Stimulated activated CD8-positive, alpha-beta memory T cell treated with anti-CD3 and anti-CD28 coated beads, Interleukin-4, amount 100 ng/mL, for 1 hour (primary cell): ENCODE measurements at places on chromosomes 6 and 20.
A peak's percentile ranks its signal among the peaks of the same experiment; 100 is the strongest.

GRCh38 chr6:106977246-106977645 lies 2.7 kb upstream of the CD24 start:
- DNase-seq = no peak

DNA sequence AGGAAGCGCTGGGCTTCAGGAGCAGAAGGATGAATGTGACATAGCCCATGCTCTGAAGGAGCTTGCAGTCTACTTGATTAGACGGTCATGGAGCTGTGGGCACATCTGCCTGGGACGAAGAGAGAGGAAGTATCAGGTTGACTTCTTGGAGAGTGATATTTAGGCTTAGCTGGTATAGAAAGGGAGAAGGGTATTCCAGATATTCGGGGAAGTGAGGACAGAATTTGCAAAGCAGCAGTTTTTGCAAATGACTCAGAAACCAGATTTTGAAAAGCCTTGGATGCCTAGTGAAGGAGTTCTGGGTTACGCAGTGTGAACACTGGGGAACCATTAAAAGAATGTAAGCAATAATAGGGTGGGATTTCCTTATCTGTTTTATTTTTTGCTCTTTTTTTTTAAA lies 60.7 kb downstream of the EYA4 start:
- no peak for DNase-seq

DNA sequence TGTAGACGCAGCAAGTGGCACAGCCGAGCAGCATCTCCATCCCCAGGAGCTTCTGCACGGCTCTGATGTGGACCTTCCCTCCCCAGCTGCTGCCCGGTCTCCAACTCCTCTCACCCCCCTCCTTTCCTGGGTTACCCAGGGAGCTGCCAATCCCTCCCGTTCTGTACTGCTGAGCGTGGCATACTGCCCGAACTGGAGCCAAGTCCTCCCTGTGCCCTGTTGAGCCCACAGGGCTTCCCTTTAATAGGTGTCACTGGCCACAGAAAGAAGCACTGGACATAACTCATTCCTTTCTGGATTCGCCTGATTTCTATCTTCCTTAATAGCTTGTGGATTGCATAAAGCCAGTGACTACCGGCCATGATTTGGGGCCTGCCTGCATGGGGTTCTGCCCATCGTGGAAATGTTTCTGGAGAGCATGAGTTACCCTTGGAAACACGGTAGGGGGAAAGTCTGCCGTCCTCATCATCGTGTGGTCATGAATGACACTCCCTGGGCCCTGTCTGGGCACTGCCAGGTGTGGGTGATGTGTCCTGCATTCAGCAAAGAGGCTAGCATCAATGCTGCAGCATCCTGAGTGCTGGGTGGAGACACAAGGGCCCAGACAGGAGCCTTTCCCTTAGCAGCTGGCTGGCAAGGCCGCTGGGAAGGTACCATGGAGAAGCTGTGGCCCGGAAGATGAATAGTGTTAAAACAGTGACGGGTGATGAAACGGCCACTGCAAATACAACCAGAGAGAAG lies 189.7 kb downstream of the SYNDIG1 start:
- DNase-seq = no peak

GRCh38 chr6:137637121-137637520 lies 142.9 kb upstream of the OLIG3 start:
- DNase-seq = no peak

GRCh38 chr6:116016846-116017545 lies 43.7 kb downstream of the FRK start:
- no peak for DNase-seq

- DNase-seq = no peak
These were observed 262.4 kb downstream of the PLCB1 start for GRCh38 chr20:8394308-8394945.

GRCh38 chr20:20369250-20370093 lies 1.6 kb downstream of the INSM1 start:
- no peak for DNase-seq

GRCh38 chr6:27251606-27252251 lies 4.2 kb downstream of the PRSS16 start:
- DNase-seq = peak; percentile 28

DNA sequence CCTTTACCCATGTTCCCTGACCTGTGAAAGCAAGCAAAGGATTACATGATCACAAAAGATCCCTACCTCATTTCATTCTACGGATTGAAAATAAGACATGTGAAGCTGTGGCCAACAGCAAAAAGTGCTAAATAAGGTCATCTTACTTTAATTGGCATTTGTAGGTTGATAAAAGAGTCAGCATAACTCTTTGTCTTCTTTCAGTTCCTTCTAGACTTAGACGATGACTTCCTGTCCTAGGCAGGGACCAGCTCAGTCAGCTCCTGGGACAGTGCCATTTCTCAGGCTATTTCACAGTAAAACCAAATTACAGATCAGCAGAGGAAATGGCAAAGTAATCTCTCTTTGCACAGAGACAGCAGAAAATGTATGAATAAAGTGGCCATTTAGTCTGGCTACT lies 480.7 kb downstream of the RFPL4B start:
- no peak for DNase-seq

DNA sequence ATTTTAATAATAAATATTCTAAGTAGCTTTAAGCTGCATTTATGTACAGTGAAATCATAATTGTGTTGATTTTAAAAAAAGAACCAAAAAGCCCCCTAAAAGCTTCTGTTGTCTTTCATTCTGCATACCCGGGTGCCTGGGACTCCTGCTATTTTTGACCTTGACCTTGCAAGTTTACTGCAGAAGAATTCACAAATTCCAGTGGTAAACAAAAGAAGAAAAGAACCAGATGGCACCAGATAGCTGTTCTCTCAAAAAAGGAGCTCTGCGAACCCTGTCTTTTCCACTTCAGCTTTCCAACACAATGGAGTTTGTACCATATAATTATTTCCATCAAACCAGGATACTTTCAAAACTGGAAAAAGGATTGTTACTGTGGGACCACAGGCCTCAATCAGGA lies 363.3 kb downstream of the SMOC2 start:
- no peak for DNase-seq

DNA sequence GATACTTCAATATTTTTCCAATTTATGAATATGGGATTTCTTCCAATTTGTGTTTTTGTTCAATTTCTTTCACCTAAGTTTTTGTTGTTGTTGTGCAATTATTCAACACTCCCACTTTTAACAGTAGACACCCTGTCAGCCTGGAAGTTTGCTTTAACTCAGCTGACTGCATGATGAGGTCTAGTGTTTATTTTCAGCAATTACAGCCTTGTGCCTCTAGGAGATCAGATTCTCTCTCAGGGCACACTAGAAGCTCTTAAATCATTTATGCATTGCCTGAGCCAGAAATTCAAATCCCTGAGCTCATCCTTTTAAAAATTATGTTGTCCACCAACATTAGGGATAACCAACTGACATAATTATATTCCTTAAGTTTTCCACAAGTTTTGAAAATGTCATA lies 85.7 kb downstream of the MRAP2 start:
- DNase-seq = no peak

DNA sequence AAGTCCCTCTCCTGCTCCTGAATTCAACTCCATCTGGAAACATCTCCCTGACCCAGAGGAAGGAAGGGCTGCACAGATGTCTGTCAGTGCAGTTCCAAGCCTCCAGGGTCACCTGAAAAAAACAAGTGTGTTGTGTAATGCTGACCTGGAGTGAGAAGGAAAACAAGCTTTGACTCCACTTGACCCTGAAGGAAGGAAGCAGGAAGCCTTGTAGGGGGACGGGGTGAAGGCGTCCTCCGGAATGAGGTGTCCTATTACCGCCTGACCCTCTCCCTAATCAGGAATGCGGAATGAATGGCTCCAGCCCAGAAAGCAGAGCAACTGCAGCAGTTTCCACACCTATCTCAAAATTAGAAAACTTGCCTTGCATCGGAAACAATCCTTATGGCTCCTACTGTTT lies 13.9 kb upstream of the ADGRF5 start:
- no peak for DNase-seq

DNA sequence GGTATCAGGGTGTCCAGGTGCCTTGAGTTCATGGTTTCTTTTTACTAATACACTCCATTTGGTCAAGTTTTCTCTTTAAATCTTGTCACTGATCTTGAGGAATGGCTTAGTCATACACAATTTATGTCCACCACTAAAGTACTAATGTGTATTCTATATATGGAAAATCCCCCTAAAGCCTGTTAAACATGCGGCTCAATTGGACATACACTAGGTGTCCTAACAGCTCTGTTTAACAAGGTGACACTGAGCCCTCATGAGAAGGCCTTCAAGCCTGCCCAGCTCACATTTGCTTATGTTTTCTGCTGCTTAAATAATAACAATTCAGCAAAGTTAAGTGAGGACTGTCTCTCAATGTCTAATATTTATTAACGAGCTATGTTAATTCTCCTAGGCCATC lies 31.5 kb downstream of the PDE7B start:
- no peak for DNase-seq

- DNase-seq = no peak
These were observed 17.4 kb downstream of the SLCO4A1 start for GRCh38 chr20:62659488-62660239.

- DNase-seq = no peak
These were observed 87.4 kb downstream of the ZHX3 start for GRCh38 chr20:41230136-41230535.

GRCh38 chr6:3489027-3489757 lies 32.3 kb upstream of the SLC22A23 start:
- DNase-seq = no peak

DNA sequence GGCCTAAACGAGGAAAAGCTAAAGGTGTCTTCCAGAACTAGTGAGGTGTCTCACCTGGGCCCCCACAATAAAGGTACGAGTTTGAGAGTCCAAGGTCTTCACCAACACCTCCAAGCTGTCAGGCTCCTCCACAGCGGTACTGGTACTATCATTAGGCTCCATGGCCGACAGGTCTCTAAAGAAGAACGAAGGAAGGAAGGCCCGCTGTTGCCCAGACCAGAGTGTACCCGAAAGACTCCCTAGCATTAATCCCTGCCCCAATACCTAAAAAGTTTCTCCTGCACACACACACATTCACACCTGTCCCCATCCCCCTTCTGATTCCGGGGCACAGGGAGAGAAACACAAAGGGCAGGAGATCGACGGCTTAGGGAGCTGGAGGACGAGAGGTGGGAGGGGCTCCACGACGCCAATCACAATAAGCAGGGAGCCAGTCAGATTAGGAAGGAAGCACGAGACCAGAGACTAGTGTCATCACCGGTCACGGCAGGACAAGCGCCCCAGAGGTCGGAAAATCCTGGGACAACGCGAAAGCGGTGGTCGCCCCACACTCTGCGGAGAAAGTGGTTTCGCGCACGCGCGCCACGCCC lies 764 bp downstream of the BAG6 start:
- DNase-seq = no peak

GRCh38 chr6:40037271-40037670 lies 103.0 kb upstream of the MOCS1 start:
- no peak for DNase-seq

DNA sequence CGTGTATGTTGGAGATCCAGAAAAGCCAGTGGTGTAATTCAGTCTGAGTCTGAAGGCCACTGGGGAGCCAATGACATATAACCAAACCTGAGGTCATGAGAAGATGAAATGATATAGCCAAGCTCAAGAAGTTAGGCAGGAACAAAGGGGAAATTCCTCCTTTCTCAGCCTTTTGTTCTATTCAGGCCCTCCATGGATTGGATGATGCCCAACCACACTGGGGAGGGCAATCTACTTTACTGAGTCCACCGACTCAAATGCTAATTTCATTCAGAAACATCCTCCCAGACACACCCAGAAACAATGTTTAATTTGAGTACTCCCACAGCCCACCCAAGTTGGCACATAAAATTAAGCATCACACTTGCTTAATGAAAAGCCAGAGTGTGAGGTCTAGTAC lies 183.6 kb downstream of the GJA1 start:
- DNase-seq = no peak

GRCh38 chr6:33732817-33733708 lies 13.6 kb downstream of the IP6K3 start:
- DNase-seq = no peak

- no peak for DNase-seq
These were observed 9.4 kb upstream of the NPBWR2 start for GRCh38 chr20:64116541-64117431.

GRCh38 chr20:20248620-20249200 lies 119.2 kb upstream of the INSM1 start:
- DNase-seq = no peak

DNA sequence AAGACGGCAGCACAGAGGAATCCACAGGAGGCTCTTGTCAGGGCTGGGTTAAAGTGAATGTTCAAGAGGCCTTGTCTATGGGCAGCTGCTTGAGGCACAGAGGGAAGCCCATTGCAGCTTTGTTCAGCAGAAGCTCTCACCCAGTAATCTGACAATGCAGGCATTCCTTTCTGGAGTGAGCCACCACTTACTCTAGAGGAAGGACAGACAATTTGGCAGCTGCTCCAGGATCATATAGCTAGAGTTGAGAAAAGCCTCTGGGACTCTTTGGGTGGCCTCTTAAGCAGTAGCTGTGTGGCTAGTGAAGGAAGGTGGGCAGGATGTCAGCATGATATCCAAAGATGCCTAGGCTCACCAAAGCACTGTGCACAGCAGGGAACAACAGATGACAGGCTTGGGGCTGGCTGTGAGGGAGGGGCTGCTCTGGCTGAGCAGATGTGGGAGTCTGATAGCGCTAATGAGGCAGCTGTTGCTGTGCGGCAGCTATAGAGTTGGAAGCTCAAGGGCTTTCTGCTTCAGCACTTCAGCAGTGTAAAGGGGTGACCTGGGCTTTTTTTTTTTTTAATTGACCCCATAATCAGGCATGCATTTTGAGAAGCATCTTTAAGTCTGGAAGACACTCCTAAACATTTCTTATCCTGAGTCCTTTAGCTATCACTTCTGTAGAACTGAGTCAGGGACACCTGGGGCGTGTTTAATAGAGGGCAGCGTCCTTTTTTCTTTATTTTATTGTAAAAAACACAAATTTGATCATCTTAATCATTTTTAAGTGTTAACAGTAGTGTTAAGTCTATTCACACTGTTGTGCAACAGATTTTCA lies 27.2 kb downstream of the CMTR1 start:
- no peak for DNase-seq

DNA sequence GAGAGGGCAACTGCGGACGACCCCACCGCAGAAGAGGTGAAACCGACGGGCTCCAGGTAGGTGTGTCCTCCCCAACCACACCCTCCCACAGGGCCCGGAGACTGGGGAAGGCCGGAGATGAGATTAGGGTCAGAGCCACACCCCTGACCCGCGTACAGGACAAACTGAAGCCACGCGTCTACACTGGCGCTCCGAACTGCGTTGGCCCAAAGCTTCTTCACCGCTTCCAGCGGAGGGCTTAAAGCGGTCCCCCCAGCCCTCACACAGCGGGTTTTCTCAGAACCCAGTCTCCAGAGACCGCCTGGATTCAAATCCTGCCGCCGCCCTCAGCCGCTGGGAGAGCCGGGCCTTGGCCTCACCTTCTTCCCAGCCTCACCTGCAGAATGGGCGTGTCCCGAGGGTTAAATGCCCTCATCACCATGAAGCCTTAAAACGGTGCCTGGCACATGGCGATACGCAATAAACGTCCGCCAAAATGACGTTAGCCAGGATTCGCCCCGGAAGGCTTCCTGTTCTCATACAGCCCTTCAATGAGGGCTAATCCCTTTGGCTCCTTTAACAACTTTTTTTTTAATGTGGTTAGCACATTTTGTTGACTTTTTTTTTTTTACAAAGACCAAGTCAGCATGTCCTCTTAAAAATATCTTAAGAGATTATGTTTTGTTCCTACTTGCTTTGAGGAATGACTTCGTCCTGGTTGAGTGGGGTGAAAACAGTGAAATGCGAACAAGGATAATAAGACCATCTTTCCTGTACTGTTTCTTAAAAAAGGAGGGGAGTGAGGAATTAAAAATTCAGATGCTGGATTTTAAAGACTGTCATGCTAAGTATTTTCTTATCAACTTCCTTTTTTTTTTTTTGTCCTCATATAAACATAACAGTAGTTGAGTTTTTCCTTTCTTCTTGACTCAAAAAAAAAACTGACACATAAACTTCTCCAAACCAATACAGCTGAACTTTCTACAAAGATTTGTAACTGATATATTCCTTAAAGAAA lies 15.1 kb upstream of the ZNF217 start:
- DNase-seq = no peak
